T-cell (primary cell): ENCODE measurements at places on chromosomes 2 and 18.

DNA sequence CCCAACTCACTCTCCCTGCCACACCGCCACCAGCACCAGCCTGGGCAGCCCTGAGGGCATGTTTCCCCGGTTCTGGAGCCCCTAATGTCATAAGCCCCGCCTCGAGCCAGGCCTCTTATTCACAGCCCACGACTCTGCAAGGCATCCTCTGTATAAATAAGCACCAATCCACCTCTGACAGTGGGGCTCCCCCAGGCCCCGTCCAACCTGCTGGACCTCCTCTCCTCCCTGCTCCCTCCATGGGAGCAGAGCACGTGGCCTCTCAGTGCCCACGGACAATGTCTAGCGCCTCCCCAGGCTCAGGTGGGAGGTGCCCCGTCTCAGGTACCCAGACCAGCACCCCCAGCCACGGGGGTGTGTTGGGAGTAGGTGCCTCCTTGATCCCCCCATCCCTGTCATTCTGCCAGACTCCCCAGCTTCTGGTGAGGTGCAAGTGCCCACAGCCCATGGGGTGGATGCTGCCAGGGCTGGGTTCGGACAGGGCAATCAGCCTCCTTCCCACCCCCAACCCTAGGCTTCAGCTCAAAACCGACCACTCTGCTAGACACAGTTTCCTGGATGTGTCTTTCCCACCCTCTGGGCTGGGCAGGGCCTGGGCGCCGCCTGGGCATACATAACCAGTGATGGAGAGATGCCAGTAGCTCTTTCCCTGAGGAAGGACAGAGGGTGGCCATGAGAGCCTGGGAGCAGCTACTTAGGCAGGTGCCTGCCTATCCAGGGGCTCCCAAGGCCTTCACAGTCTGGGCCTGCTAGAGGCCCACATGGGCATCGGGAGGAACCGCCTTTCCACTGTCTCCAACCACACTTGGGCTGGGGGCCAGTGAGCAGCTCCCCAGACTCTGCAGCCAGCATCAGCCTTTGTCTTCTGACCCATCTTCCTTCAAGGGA lies 1.6 kb upstream of the ADRA2B start:
- no peaks in the 10 kb centered on the region for H3K36me3 ChIP-seq
- DNase-seq: no peak
- H3K27me3 ChIP-seq: no peaks in the 10 kb centered on the region

DNA sequence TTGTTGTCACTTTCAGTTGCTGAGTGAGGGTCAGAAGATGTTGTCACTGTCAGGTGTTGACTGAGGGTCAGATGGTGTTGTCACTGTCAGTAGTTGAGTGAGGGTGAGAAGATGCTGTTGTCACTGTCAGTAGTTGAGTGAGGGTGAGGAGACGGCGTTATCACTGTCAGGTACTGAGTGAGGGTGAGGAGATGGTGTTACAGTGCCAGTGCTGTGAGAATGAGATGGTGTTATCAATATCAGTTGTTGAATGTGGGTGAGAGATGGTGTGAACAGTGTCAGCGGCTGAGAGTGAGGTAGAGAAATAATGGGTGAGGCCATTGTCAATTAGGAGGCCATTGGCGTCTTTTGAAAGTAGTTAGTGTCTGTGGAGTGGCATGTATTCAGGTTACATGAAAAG lies 1.6 kb upstream of the ATP9B start:
- H3K4me1 ChIP-seq: peaks cover 18% of the 10 kb centered on the region
- no peaks in the 10 kb centered on the region for H3K36me3 ChIP-seq
- no peak overlapping the region for H3K4me3 ChIP-seq
- DNase-seq: no peak
- no peaks in the 10 kb centered on the region for H3K27me3 ChIP-seq
- peak overlapping the region; percentile 88 for H3K27ac ChIP-seq

DNA sequence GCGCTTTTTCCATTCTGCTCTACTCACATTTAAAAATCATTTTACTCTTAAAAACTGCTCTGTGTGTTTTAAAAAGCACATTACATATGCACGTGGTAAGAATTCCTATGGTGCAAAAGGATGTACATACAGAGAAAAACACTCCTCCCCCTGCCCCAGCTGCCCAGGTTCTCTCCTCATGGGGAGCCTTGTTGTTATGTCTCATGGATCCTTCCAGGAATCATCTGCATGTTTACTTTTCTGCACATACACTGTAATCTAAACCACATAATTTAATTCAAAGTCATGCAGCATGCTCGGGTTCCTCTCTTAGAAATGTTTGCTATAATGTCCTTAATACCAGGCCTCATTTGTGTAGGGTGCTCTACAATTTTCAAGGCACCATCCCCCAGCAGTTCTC lies 243.3 kb downstream of the LOXHD1 start:
- no peaks in the 10 kb centered on the region for H3K4me1 ChIP-seq
- H3K27me3 ChIP-seq: no peaks in the 10 kb centered on the region
- H3K27ac ChIP-seq: no peak overlapping the region
- DNase-seq: no peak
- no peak overlapping the region for H3K4me3 ChIP-seq

GRCh38 chr2:195532628-195533271 lies 124.3 kb upstream of the SLC39A10 start:
- no peaks in the 10 kb centered on the region for H3K27me3 ChIP-seq
- H3K4me3 ChIP-seq: peak overlapping the region; percentile 35
- H3K4me1 ChIP-seq: peaks cover 56% of the 10 kb centered on the region
